ENCODE measurements at places on chromosomes 7 and 10.

DNA sequence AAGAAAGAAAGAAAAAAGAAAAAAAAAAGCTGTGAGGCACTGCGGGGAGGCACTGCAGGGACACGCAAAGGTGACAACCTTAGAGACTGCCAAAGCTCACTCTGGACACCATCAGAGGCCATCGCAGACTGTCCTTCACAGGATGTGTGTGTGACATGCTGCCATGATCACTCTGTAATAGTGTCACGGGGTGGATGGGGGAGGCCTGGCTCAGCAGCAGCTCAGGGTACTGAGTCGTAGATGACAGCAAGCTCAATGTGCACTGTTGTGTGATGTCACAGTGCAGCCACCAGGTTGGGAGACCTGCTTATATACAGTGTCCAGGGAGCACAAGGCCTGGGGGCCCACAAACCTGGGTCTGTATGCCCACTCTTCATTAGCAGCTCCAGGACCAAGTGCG lies 83.3 kb downstream of the SLIT1 start:
- no peak for DNase-seq

DNA sequence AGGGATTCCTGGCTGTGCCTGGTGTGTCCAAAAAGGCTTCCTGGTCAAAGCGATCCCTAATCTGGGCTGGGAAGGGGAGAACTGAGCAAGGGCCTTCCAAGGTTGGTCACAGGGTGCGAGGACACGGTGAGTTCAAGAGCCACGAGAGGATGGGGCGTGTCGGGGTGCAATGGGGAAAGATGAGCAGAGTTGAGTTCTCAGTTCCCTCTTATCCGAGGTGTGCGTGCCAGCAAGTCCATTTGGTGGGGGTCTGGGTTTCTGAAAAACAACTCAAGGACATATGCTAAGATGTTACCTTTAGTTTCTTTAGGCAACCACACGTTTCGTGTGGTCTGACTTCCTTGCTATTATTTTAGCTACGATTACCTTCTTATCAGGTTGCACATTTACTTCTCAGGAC lies 1.3 kb downstream of the ZNF775 start:
- DNase-seq, result no peak

GRCh38 chr7:149224352-149224751 lies 15.1 kb upstream of the ZNF212 start:
- no peak for DNase-seq

GRCh38 chr10:6178581-6178980 lies 24.2 kb upstream of the PFKFB3 start:
- DNase-seq, result no peak

DNA sequence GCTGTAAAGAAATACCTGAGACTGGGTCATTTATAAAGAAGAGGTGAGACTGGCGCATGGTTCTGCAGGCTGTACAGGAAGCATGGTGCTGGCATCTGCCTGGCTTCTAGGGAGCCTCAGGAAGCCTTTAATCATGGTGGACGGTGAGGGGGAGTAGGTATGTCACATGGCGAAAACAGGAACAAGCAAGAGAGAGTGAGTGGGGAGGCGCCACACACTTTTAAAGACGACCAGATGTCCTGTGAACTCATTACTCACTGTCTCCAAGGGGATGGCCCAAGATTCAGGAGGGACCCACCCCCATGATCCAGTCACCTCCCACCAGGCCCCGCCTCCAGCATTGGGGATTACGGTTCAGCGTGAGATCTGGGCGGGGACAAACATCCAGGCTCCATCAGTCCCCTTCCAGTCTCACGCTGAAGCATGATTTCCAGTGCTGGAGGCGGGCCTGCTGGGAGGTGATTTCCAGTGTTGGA lies 3.2 kb downstream of the ZNF316 start:
- DNase-seq, result peak; percentile 56

DNA sequence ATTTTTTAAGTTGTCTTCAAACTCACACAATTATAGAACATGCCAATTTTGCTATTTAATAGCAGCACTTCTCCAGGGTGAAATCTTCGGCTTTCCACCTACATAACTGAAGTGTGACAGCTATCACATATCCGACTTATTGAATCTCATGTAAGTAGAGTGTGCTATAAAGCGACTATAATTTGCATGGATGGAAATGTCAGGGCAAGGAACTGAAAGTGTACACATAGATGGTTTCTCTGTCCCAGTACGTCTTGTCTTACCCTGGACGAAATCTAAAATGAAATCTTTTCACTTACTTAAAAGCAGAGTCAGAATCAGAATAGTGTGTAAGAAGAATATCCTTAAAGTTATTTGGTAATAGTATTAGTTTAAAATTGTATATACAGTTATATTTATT lies 132.3 kb downstream of the THSD7A start:
- no peak for DNase-seq

DNA sequence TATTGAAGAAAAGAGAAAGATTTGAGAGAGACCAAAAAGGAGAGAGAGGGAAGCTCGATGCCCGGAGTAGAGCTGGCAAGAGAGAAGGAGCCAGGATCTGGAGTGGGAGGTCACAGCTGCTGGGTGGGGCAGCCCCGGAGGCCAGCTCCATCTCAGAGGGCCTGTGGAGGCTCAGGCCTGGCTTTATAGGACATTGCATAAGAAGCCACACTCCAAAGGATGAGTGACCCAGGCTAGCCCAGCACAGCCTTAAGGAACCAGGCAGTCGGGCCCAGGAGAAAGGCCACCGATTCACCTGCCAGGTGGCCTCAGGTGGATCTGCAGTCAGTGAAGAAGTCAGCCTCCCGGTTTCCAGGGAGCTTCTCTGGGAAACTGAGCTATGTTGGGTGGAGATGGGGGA lies 676 bp downstream of the PLAC9 start:
- DNase-seq, result peak; percentile 56

DNA sequence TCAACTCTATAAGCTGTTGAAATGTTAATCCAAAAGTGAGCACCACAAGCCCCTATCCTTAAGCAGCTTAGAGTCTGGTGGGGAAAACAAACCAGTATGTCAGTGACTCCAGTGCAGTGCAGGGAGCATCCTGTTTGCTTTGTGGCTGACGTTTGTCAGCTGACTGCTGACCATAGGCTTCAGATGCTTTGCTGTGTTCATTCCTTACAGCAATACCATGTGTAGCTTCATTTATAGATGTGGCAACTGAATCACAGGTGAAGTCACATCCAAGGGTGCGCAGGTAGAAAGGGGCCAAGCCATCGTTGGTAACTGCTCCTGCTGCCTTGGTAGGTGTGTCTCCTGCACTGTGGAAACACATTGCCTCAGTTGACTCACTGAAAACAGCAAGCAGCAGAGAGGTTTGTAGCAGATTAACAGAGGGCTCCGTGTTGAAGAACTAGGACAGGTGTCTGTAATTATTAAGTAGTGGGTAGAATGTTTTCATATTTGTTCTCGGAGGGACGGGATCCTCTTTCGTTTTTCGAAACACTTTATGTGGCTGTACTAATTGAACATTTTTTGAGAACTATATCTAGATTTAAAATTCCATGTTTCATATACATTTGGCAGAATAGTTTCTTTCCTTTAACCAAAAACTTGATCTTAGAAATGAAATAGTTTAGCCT lies 2.0 kb downstream of the INSIG1 start:
- no peak for DNase-seq

GRCh38 chr7:101058355-101058754 lies 26.9 kb upstream of the TRIM56 start:
- DNase-seq, result peak; percentile 64

DNA sequence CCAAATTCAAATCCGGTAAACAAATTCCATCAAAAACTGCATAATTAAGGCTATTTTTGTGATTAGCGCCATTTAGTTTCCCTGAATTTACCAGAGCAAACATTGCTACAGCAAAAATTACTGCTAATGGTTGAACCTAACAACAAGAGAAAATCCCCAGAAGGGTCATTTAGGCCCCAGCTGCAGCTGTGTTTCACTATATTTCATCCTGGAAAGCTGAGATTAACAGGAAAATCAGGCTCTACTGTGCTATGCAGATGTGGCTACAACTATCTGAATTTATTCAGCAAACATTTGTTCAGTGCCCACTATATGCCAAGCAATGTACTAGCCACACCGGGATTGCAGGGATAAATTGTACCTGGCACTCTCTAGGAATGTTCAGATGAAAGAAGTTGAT lies 104.0 kb downstream of the PON1 start:
- no peak for DNase-seq

- peak; percentile 63 for DNase-seq
Observed at GRCh38 chr10:62454687-62455397, 80.7 kb downstream of the ZNF365 start.

GRCh38 chr7:106552645-106553445 lies 108.1 kb downstream of the CCDC71L start:
- DNase-seq, result no peak

GRCh38 chr7:25787336-25787735 lies 364.7 kb upstream of the NFE2L3 start:
- no peak for DNase-seq

DNA sequence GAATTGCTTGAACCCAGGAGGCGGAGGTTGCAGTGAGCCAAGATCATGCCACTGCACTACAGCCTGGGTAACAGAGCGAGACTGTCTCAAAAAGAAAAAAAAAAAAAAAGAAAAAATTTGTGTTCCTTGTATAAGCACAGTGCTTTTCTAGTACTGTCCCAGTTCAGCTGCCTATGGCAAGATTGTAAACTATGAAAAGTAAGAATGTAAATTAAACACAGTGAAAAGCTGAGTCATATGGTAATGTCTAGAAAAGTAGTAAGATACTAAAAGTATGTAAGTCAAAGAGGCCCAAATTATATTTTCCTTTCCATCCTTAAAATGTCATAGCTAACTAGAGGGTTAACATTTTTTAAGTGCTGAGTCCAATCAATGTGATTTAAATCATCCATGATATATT lies 42.8 kb downstream of the RBM20 start:
- no peak for DNase-seq

DNA sequence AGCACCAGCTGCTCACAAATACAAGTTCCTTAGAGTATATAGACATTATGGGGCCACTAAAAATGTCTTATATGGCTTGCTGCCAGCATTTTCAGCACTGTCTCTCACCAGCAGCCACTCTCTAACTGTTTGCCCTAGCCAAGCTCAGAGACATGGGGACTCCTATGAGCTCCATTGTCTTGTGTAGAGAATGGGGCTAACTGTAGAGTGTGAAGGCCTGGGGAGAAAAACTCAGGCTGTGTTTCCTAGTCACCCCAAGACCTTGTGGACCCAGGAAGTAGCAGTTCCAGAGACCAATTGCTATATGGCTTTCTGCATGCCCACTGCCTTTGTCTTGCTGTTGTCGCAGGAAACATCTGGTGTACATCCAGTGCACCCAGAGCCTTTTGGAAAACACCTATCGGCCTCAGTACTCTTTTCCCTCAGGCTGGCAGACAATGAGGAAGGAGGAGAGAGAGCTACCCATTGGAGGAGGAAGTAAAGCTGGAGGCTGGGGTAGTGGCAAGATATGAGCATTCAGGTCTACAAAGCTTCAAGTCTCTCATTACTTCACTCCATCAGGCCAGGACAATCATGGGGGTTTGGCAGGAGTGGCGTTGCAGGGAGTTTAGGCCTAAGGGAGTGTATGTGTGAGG lies 28.4 kb downstream of the ENTPD1 start:
- DNase-seq, result no peak

- no peak for DNase-seq
Observed at GRCh38 chr10:71229726-71230655, 17.6 kb downstream of the UNC5B start.

DNA sequence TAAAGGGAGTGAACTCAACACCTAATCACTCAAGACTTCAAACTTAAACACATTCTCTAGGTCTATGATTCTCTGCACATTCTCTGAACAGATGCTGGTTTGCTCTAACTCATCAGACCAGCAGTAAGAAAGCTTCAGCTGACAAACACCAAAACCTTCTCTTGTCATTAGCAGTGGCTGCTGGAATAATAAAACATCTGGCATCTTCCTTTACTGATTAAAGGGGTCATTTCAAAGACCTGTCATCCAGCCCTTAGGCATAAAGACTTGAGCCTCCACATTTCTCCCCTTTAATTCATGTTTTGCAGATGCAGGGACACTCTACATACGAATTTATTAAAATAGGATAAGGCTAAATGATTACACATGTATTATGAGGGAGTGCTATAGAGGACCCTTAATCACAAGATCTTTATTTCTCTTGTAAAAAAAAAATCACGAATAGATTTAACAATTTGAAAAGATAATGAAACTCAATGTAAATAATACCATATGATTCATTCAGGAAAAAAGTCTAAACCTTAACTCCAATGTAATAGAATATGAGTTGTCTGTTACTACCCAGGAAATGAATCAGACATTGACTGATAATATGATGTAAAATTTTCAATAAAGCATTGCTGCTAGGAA lies 152.4 kb upstream of the GNAI1 start:
- DNase-seq, result no peak

- peak; percentile 60 for DNase-seq
Observed at GRCh38 chr10:125091891-125092290, 68.5 kb downstream of the CTBP2 start.

GRCh38 chr10:124105594-124105993 lies 12.2 kb upstream of the CHST15 start:
- DNase-seq, result no peak

DNA sequence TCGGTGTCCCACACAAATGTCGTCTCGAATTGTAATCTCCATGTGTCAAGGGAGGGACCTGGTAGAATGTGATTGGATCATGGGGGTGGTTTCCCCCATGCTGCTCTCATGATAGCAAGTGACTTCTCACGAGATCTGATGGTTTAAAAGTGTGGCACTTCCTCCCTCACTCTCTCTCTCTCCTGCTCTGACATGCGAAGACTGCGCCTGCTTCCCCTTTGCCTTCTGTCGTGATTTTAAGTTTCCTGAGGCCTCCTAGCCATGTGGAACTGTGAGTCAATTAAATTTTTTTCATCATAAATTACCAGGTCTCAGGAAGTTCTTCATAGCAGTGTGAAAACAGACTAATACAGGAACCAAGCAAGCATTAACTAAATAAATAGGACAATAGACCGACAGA lies 229.1 kb downstream of the GFRA1 start:
- no peak for DNase-seq

DNA sequence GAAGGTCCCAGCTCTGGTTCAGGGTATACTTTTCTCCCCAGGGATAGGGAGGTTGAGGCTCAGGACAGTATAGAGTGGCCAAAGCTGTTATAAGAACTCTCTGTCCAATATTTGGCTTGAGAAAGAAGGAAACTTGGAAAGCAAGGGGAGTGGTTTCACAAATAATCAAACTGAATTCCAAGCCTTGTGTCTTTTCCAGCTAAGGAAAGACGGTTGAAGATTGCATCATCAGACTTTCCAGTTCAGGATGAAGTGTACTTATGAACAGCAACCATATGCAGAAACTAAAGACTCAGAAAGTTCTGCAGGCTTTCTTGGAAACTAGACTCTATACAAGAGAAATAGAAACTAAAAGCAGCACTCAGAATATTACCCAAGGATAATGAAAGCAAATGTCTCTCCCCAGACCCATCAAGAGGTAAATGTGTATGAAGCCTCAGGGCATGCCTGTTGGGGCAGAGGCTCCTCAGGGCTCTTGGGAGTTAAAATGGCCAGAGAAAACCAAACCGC lies 46.4 kb downstream of the RAMP3 start:
- DNase-seq, result peak; percentile 69

- no peak for DNase-seq
Observed at GRCh38 chr7:101333912-101334311, 12.3 kb upstream of the IFT22 start.

DNA sequence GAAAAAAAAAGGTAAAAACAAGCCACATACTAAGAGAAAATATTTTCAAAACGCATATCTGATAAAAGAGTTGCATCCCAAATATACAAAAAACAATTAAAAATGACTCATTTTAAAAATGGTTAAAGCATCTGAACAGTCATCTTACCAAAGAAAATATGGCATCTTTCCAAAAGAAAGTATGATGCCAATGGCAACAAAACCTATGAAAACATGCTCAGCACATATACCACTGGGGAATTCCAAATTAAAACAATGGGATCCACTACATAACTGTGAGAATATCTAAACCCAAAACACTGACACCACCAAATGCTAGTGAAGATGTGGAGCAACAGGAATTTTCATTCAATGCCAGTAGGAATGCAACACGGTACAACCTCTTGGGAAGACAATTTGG lies 39.3 kb downstream of the VSTM2A start:
- DNase-seq, result peak; percentile 61
